ENCODE measurements at places on chromosomes 4 and X.

DNA sequence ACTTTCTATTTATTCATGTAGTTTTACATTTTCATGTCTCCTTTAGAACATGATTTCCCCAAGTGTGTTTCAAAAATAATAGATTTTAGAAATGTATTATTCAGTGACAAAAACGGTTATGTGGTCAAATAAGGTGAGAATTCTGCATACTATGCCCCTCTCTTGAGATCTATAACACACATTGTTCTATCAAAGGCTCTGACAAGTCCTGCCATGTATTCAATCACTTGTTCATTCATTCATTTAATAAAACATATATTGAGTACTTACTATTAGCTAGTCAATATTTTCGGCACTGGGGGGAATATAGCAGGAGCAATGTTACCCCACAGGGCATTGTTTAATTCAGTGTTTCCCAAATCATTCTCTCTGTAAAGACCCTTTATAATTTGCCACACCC, 58.4 kb upstream of the FGF13 start:
- DNase-seq: no peak

- DNase-seq: no peak
Observed at GRCh38 chr4:98501383-98501782, 157.0 kb downstream of the TSPAN5 start.

DNA sequence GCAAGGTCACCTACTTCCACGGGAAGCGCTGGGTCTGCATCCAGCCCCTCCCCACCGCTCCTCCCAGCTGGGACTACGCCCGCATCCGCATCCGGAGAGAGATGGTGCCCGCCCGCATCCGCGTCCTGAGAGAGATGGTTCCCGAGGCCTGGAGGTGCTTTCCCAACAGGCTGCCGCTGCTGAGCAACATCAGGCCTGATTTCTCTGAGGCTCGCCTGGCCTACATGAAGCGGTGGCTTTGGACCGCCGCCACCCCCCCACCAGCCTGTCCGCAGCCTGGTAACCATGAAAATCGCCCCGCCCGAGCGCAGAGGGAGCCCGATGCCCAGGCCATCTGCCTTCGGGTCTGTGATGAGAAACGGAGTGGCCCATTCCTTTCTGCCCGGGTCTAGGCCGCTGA, 18.1 kb downstream of the CLTRN start:
- no peak for DNase-seq

GRCh38 chrX:72208126-72208800, 26.7 kb downstream of the PIN4 start:
- DNase-seq: no peak

- DNase-seq: no peak
Observed at GRCh38 chr4:111480510-111480909, 664.7 kb upstream of the FAM241A start.

DNA sequence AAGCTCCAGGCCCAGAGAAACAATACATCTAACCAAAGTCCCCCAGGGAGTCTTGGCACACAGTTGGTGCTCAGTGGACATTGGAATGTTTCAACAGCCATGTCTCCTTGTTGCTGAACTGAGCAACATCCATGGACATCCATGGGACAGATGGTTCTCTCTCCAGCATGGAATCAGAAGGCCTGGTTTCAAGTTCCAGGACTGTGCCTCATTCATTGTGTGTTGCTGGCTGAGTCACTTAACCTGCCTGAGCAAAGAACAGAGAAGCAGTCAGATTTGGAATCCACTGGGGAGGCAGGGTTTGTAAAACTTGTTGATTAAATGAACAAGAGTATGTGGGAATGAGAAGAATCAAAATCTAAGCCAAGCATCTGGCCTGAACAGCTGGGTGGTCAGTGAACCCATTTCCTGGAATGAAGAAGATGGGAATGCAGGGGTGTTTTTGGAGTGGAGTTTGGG, 147.9 kb downstream of the CHIC2 start:
- DNase-seq: no peak

- no peak for DNase-seq
Observed at GRCh38 chrX:9668537-9668936, 97.1 kb downstream of the GPR143 start.

DNA sequence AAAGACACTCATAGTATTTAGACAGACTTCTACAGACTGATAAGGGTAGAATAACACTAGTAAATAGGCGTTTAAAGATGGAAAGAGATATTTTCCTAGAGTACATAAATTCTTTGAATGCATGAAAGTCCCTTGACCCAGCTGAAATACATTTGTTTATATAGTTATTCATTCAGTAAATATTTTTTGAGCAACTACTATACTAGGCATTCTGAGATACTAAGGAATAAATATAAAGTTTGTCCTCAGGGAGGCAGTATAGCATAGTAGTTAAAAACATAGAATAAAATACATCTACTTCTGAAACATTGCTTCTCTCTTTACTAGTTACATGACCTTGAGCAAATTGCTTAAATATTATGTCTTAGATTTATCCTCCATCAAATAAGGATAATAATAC, 27.4 kb downstream of the HMGN5 start:
- DNase-seq: peak; percentile 1

DNA sequence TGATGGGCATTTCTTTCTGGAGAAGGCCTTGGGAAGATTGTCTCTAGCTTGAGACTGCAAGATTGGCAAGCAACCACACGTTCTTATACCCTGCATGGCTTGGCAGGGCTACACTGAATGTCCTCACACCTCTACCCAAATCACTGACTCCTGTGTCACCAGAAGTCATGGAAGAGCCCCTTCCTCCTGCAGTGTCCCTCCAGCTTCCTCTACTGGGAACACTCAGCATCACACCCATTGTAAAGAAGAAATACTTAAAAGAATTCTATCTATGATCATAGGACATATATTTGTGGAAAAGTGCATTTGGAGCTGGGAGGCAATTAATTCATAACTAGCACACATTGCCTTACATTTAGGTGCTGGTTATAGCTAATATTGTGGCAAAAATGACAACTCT, 113.1 kb downstream of the CCSER1 start:
- no peak for DNase-seq
